ENCODE measurements at places on chromosomes 1 and 21.

- DNase-seq = no peak
Observed at GRCh38 chr21:44360159-44360558, 6.7 kb downstream of the TRPM2 start.

DNA sequence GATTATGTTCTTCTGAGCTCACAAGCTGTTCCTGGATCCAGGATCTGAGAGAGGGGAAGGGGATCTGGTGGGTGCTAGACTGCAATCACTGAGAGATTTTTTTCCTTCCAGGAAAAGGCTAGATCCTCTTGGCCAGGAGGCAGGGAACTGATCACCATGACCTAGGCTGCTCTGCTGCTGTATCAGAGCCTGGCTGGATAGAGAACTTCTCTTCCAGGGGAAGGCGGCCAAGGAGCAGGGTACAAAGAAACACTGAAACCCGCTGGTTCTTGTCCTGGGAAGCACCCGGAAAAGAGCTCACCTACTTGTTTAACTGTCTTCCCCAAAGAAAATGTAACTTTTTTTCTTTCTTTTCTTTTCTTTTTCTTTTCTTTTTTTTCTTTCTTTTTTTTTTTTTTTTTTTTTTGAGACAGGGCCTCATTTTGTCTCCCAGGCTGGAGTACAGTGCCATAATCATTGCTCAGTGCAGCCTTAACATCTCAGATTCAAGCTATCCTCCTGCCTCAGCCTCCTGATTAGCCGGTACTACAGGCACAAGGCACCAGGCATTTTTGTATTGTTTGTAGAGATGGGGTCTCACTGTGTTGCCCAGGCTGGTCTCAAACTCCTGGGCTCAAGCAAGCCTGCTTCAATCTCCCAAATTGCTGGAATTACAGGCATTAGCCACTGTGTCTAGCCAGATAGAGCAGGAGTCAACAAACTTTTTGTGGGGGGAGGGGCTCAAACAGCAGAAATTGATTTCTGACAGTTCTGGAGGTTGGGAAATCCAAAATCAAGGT, 12.4 kb upstream of the RPS6KA1 start:
- DNase-seq = no peak

DNA sequence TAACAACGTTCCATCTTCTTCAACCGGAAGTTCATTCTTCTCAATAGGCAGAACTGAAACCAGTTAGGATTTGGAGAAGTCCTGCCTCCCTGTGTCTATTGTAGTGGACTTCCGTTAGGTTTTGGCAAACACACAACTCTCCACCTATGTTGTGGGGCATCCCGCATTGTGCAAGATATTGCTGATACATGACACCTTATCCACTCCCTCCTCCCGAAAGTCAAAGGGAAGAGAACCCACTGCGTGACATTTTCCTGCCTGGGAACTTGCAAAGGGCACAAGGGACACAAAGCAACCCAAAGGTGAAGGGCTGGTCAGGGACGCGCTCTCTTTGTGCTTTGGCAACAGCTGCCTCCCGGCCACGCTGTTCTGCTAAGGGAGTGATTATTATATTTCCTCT, 164.8 kb downstream of the TPR start:
- DNase-seq = no peak

DNA sequence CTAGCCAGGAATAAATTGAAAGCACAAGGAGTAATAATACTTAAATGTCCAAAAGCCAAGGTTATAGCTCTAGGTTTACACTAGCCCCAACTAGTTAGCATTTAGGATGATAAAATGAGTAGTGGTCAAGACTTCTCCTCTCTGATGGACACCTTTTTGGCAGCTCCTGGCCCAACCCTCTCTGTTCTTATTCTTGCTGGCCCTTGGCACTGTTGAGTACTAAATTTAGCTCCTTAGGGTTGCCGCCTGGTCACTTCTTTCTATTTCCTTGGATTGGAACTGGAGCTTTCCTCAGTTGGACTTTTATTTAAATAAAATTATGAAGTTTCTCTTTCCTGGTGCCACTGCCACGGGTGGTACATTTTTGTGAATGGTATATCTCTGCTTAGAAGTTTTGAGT, 28.3 kb downstream of the ARID1A start:
- no peak for DNase-seq

DNA sequence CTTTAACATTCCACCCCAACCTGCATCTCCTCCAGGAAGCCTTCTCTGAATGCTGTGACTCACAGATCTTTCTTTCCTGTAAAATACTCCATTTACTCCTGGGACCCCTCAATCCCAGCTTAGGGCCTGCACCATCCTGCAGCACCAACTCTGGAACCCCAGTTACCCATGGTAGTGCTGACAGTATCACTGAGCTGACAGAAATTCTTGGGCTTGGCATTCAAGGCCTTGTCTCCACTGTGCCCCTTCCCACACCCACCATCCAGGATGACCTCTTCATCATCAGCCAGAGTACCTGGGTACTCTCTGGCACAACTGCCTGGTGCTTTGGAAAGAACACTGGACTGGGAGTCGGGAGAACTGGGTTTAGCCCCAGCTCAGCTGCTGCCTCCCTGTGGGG, 8.3 kb downstream of the CYB5RL start:
- DNase-seq = no peak

DNA sequence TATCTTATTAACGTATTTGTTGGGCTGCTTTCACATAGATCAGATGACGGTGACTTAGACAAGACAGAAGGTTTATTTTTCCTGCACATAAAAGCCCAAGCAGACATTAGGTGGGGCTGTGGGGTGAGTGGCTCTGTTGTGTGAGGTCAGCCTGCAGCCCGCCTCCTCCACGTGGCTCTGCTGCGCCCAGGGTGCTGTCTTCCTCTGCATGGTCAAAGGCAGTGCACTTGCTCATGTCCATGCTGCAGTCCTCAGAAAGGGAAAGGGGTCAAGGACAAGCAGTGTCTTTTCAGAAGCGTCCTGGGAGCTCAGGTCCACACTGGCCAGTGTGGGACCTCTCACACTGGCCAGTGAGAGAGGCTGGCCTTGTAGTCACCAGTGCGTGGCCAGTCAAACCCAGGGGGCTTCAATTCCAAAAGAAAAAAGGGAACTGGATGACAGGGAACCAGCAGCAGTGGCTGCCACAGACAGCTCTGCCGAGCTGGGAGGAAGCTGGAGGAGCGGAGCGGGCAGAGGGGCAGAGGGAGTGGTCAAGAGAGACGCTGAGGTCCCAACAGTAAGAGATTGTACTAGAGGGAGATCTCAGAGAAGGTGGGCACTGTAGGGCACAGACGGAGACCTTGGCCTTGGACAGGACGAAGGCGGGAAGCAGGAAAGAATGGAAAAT, 35.9 kb upstream of the SLC45A1 start:
- DNase-seq = no peak

Measured in activated naive CD4-positive, alpha-beta T cell (primary cell).